Endothelial cell (in vitro differentiated cells): ENCODE measurements at places on chromosomes 13 and 19.
A peak's percentile ranks its signal among the peaks of the same experiment; 100 is the strongest.

- DNase-seq: no peak
These were observed 7.2 kb upstream of the PHF11 start for GRCh38 chr13:49488563-49488962.

GRCh38 chr13:28716511-28716910 is 2.3 kb downstream of the SLC46A3 start:
- no peak for DNase-seq

- no peak for DNase-seq
These were observed 1095.4 kb upstream of the PCDH20 start for GRCh38 chr13:62510906-62511655.

DNA sequence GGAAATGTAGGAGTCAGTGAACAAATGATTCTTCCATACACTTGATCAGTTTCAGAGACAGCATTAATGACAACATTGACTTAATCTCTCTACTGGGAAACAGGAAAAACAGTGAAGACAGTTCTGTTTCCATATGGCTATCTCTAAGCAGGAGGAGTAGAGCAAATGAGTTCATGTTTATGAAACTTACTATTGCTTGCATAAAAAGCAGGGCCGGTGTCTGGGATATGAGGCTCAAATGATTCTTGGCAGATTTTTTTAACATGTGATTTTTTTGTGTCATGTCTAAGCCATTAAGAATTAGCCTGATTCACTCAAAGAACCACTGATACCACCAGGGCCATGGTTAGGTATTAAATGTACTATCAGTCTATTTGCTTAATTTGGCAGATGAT is 141.9 kb downstream of the SLC7A1 start:
- DNase-seq: no peak

GRCh38 chr13:59865398-59865797 is 298.3 kb downstream of the DIAPH3 start:
- DNase-seq: no peak

GRCh38 chr19:3034656-3035541 is 5.8 kb upstream of the TLE2 start:
- no peak for DNase-seq

DNA sequence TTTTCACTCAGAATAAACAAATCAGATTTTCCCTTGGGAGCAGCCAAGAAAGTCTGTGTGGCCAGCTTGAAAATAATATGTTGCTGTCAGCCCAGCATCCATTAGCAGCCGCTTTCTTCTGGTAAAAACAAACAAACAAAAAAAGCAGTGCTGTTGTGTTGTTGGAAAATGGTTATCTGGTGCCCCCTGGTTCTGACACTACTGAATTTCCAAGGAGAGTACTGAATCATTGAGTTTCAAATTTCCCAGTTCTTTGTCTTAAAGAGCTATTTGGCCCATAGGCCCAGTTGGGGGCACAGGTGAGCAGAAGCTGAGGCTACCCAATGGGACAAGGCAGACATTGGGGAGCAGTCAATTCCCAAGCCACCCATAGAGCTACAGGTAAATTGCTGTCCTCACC is 995.9 kb downstream of the UQCRFS1 start:
- no peak for DNase-seq

DNA sequence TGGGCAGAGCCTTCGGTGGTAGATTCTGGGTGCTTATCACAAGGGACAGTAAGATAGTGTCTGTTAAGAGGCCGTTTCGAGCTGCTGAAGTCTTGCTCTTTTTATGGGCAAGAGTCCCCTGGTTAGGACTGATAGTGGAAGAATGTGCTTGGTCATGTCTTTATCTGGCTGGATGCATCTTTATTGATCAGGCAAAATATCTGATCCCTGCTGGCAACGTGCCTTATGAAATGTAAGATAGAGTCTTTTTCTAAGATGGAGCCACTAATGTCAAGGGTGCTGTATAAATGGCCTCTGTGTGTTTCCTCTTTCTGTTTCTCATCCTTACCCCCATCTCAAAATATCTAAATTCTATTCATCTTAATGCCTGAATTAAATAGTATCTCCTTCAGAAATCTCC is 53.3 kb downstream of the MYO16 start:
- no peak for DNase-seq

DNA sequence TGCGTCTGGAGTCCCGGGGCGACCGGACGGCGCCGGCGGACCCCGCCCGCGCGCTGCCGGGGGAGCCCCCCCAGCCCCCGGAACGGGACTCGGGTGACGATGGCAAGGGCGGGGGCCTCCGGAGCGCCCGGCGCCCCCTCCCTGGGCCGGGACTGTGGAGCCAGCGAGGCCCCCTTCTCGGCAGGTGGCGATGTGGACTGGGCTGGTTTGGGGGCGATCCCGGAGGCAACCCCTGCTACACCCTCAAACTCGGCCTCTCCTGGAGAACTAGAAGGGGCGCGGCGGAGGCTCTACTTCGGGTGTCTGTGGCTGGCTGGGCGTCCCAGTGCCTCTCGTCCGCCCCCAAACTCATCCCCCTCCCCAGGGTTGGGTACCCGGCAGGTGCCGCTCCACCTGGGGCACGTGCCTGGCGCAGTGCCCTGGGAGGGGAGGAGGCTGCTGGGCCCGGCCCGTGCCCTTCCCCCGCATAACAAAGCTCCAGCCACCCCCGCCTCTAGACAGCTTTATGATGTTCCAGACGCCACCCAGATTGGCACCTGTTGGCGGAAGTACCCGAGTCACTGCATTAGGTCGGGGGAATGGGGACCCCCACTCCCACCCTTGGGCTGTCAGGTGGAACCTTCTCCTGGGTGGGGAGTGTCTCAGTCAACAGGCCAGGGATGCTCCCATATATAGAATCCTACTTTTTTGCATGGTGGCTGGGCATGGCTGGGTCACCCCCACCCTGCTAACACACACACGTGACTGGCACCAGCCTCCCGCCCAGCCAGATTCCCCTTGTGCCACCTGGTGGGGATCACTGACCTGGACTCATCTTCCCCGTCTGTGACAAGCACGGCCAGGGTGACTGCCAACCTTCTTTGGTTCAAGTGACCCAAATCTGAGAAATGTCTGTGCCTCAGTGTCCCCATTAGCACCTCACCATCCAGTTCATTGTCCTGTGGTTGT is 722 bp downstream of the PKN1 start:
- no peak for DNase-seq

GRCh38 chr13:111267205-111267604 is 53.2 kb upstream of the TEX29 start:
- no peak for DNase-seq

GRCh38 chr19:49167857-49168409 is 10.3 kb downstream of the TRPM4 start:
- no peak for DNase-seq

- DNase-seq: no peak
These were observed 35.1 kb downstream of the MTMR6 start for GRCh38 chr13:25252225-25252624.

GRCh38 chr19:8696993-8697392 is 1.6 kb downstream of the ACTL9 start:
- no peak for DNase-seq

DNA sequence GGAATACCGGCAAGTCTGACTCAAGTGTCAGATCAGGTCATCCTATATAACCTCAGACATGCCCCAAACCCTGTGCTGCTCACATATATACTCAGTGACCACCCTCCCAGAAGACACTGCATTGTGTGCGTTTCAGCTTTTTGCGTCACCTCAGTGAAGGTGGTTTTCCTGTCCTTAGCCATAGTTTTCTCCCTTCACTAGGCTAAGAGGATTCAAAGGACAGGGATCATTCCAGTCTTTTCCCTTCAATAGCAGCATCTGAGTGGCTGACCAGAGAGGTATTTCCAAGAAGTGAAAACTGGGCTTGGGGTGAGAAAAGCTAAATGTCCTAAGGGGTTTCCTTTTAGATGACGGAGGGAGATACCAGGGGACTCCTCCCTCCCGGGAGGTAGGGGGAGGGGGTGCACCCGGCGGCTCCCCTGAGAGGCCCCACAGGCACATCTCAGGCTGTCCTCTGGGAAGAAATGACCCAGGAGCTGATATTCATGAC is 12.7 kb upstream of the OR10H1 start:
- DNase-seq: no peak

DNA sequence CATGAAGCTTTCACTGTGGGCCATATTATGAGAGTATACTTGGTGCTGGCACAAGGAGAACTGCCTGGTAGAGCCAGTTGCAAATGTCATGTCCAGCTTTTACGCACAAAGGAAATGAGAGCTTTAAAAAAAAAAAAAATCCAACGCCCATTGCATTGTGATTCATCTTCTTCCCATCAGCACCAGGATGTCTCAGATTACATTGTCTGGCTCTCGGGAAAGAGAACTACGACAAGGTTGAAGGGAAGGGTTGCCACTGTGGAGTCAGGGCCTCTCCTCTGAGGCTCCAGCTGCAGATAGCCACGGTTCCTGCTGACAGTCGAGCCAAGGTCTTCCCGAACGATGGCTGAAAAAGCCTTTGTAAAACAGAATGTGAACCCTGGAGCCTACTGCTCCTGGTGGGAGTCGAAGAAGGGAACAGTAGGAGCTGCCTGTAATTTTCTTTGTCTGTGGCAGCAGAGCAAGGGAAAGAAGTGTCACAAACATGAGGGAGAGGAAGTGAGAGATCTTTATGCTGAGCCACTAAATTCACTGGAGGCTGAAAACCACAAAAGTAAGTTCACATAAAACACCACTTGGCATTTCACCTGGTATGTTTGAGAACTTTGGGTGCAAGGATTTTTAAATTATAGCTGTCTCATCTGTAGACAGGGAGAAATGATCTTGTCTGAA is 704.7 kb downstream of the DIAPH3 start:
- no peak for DNase-seq

DNA sequence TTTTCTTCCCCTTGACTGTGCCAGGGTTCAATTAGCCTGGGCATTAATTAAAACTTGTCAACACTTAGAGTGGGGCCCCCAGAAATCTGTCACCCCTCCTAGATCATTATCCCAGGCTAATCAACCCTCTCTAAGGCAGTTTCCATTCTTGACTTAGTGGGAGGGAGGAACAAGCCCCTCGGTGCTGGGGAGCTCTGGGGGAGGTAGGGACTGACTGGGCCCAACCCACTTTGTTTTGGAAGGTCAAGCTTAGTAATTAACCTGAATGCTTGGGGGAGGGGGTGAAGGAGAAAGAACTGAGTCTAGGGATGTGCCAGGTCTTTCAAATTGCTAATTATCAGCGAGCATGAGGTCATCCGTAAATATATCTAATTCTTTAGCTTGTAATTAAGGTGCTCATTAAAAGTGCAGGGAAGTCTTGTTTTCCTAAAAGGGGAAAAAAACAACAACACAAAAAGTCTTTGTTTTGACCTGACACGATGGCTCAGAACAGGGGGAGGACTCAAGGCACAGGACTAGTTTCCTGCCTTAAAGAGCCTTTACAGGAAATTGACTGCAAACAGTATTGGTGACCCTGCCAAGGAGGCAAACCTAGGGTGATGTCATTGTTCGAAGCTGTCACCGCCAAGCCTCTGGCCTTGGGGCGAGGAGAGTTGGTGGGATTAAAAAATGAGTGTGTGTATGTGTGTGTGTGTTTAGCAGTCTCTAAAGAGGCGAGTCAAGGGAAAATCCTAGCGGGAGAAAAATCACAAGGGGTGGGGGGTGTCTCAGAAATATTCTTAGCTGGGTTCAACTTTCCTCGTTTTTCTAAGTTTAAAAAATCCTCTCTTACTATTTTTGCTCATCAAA is 19.4 kb downstream of the ACTN4 start:
- DNase-seq: peak; percentile 60

DNA sequence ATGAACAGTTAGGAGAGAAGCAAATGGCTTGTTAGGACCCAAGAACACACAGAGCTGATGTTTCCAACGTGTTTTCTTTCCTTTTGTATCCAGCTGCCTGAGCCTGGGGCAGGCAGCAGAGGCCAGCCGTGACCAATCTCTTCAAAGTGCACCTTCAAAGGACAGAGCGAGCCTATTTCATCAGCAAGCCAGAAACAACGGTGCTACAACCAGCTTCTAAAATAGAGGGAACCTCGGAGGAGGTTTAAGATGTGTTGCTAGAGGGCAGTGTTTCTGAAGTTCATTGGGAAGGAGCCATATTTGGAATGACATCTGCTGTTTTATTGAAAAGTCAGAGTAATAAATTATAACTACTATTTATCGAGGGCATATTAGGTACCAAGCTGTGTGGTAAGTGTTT is 56.2 kb upstream of the RFC3 start:
- DNase-seq: no peak

DNA sequence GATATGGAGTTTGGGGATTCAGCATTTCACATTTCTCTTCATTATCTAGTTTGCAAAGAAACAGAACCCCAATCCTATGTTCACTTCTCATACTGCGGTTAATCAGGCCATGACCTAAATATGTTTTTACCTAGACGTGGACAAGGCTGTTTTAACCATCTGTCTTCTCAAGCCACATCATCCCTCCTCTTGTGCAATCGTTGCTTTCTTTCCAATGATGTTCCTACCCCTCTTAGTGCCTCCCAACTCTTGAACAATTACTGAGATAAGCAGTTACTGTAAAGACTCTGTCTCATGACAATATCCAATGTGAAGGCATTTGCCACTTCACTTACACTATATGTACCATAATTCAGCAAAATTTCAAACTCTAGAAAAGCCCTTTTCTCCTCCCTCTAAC is 406.2 kb downstream of the LIG4 start:
- no peak for DNase-seq

- DNase-seq: no peak
These were observed 142.8 kb upstream of the SOX1 start for GRCh38 chr13:111923991-111924677.

DNA sequence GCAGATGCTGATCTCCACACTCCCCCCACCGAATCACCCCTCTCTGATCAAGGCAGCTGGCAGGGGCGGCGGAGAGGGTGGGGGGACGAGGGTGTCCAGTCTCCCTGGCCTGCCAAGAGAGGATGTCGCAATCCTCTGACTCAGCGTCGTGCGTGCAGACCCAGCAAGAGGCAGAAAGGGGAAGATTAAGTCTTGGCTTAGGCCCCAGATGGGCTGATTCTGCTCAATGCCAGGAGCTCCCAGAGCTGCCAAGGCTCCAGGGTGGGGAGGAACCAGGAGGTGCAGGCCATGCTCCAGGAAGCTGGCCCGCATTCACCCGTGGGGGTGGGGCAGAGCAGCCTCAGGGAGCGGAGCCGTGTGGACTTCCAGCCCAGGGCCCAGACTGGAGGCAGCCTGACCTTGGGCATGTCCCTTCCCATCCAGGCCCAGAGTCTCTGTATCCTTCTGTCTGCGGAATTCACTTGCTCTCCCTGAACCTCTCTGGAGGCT is 6.6 kb upstream of the BCL3 start:
- DNase-seq: no peak

DNA sequence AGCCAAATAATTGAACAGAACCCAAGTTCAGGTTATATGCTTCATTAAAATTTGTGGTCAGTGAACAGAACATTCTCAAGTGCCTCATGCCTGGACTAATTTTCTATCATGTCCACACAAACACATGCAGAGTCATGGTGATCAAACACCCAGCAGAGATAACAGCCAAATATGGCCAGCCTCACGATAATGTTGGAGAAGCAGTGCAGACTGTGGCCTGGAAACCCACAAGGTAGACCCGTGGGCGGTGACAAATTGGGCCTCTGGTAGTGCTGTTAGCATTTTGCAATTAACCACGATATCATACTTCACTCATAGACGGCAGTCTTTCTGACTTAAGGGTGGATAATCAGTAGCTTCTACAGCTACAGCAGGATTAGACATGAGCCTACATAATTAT is 35.0 kb upstream of the VWA8 start:
- no peak for DNase-seq

GRCh38 chr13:110312339-110313031 is 5.4 kb downstream of the COL4A2 start:
- no peak for DNase-seq
